ENCODE measurements at places on chromosomes 7 and 10.

- no peak for DNase-seq
These were observed 176.0 kb upstream of the AKR1E2 start for GRCh38 chr10:4649886-4650508.

GRCh38 chr7:137967143-137968018, 34.5 kb downstream of the CREB3L2 start:
- DNase-seq: no peak

GRCh38 chr7:15487896-15488295, 73.9 kb downstream of the AGMO start:
- no peak for DNase-seq

GRCh38 chr7:64951250-64951848, 39.5 kb downstream of the ZNF117 start:
- DNase-seq: no peak

DNA sequence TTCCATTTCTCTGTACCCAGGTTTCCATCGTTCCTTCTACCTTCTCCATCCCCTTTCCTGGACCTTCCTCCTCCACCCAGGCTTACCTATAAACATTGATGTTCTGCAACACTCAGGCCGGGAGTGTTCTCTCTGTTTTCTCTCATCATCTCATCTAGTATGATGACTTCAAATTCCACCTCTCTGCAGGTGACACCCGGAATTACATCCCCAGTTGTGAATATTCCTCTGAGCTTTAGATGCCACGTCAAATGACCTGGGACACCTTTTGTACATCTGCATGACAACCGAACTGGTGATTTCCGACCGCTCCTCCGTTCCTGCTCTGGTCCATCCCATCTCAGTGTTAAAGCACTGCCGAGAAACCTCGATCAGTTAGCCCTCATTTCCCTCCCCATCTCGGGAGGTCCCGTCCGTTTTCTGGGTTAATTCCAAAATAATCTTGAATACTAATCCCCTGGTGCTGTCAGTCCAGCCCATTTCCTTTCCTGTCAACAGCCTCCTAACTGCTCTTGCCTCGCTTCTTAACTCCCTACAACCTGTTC, 76.7 kb upstream of the SAMD8 start:
- DNase-seq: no peak

DNA sequence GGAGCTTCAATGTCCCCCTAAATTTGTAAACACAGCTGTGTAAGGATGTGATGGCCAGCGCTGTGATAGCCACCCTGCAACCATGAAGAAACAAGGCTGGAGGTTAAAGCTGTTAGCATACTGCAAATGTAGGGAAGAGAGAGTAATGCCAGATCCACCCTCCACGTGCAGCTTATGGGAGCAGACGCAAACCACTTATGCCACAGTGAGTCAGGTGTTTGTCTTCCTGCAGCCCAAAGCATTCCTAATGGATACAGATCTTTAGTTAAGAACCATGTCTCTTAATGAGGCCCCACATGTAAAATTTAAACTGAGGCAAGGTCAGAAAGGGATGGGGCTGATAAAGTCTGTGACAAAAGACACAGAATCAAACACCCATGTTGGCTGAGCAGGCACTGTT, 13.6 kb upstream of the MYL7 start:
- no peak for DNase-seq

- DNase-seq: no peak
These were observed 16.9 kb upstream of the ANKRD1 start for GRCh38 chr10:90937645-90938258.

DNA sequence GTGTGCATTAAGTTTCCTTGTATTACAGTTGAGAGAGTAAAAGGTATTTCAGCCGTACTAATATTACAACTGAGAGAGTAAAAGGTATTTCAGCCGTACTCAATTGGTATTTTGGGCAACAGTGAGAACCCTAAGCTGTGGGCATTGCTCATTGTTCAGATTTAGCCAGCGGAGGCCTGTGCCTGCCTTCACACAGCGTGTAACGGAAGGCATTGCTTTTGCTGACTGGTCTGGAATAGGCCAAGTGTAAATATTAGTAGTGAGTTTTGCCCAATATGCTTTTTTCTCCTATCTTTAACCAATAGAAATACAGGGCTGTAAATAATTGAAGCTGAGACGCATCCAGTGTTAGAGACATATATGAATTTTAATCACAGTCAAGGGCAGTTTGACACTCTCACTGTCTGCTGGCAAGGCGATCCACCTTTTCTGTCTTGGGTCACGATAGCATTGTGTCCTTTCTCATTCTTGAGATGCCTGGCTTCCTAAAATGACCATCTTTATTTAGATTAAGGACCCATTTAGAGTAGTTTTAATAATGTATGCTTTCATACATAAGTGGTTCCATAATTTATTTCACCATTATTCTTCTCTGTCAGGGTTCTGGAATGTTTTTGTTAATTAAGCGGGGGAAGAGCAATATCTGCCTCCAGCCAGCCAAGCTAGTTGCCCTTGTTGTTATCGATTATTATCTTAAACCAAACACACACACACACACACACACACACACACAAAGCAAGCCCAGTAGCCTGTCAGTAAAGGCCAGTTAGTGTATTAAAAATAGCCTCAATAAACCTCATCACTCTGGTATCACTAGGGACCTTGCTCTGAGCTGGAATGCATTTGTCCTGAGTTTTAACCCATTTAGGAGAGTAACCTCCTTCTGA, 130.7 kb downstream of the CELF2 start:
- no peak for DNase-seq

GRCh38 chr10:2529945-2530344, 537.4 kb upstream of the PFKP start:
- DNase-seq: no peak

DNA sequence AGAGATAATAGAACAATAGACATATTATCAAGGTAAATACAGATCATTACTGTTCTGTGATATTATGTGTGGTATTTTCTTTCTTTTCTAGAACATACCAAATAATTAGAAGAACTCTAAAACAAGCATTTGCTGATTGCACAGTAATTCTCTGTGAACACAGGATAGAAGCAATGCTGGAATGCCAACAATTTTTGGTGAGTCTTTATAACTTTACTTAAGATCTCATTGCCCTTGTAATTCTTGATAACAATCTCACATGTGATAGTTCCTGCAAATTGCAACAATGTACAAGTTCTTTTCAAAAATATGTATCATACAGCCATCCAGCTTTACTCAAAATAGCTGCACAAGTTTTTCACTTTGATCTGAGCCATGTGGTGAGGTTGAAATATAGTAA, 185.5 kb downstream of the CFTR start:
- no peak for DNase-seq

- DNase-seq: no peak
These were observed 146.3 kb upstream of the GPR26 start for GRCh38 chr10:123519861-123520260.

Data from cerebellar nuclear complex (tissue), 1 donor.